ENCODE measurements at places on chromosomes 5 and 9.
A peak's percentile ranks its signal among the peaks of the same experiment; 100 is the strongest.

DNA sequence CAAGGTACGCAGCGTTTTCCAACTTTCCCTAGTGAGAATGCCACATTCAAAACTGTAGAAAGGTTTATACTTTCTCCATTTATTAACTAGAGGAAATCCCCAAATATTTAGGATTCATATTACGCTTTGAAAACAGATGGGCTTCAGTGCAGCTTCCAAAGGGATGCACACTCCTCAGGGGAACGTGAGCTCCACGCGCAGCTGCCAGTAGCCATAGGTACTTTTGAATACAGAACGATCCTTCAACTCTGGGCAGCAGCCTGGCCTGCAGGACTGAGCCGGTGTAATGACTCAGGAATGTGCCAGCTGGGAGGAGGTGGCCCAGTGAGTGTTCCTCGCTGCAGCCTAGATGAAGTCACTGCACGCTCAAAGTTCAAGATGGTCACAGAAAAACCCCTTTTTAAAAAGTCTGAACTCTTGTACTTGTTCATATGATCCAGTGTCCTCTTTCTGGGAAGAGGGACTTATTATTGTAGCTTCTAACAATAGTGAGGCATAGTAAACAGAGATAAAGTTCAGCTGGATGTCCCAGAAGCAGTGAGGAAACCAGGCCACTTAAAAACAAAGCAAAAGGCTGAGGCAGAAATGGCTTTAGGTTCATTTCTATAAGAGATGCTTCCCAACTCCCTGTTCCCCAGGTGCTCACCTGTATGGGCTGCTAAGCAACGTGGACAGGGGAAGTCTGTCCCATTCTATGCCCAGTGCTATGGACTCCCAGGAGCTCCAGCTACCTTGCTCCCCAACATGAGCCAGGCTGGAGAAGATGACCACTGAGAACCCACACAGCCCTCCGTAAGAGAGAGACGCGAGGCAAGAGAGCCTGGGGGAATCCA is 130.0 kb downstream of the LHFPL2 start:
- DNase-seq: peak; percentile 56

DNA sequence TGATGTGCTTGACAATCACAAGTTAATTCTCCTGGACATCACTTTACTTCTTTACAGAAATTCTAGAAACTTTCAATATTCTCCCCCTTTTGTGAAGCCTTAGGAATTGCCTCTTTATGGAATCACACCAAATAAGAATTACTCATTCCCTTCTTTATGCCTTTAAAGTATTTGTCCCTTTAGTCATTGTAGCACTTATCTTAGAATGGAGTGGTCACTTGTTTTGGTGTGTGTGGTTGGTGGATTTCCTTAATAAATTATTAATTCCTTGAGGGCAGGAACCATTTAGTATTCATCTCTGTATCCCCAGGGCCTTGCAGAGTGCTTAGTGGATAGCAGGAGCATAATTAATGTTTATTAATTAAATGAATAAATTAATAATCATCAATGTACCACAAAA is 307.0 kb downstream of the ARRDC3 start:
- DNase-seq: no peak

- DNase-seq: no peak
Measured at GRCh38 chr9:124686918-124687317, 84.2 kb downstream of the NR6A1 start.

GRCh38 chr5:141618804-141619554 is at the start of gene DIAPH1:
Gene DIAPH1 (minus strand): TSS chr5:141619000. CDS start chr5:141618914, 86 bp downstream.
- DNase-seq: peak; percentile 85

GRCh38 chr5:56480078-56480704 is 247.1 kb upstream of the ANKRD55 start:
- DNase-seq: no peak

- peak; percentile 59 for DNase-seq
Measured at GRCh38 chr5:88875341-88876234, 7.4 kb downstream of the MEF2C start.

- DNase-seq: no peak
Measured at GRCh38 chr5:146007989-146008388, 71.6 kb downstream of the SH3RF2 start.

GRCh38 chr9:85001925-85002324 is 332.4 kb downstream of the NTRK2 start:
- DNase-seq: no peak

- no peak for DNase-seq
Measured at GRCh38 chr9:127161081-127161624, 38.7 kb upstream of the ANGPTL2 start.

GRCh38 chr9:95083086-95083768 is 234.3 kb downstream of the FANCC start:
- DNase-seq: no peak

GRCh38 chr9:34746526-34746925 is 36.6 kb upstream of the CCL21 start:
- no peak for DNase-seq

GRCh38 chr5:132386644-132387286 is 17.3 kb downstream of the SLC22A5 start:
- no peak for DNase-seq

GRCh38 chr5:127943061-127943371 is 140.6 kb upstream of the SLC12A2 start:
- no peak for DNase-seq

- no peak for DNase-seq
Measured at GRCh38 chr5:63128018-63128417, 549.4 kb downstream of the LRRC70 start.

- DNase-seq: no peak
Measured at GRCh38 chr5:65479527-65479926, 2.2 kb downstream of the ADAMTS6 start.

- no peak for DNase-seq
Measured at GRCh38 chr9:88590558-88591146, 55.7 kb downstream of the NXNL2 start.

- DNase-seq: no peak
Measured at GRCh38 chr5:2181149-2181548, 298.4 kb upstream of the IRX4 start.

DNA sequence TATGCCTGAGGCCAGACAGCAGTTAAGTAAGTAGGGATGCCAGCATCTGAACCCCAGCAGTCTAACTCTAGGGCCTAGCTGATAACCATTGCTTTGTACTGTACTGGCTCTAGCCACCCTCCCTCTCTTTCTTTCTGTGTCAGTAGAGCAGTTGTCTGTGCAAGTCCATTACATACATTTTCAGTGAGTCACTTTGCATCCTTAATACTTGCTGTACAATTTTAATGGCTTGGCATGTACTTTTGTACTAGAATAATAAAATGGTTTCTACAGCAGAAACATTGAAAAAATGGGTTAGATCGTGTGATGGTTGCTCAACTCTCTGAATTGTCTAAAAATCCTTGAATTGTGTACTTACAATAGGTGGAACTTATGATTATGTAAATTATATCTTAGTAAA is 1.5 kb upstream of the TTC39B start:
- DNase-seq: no peak

DNA sequence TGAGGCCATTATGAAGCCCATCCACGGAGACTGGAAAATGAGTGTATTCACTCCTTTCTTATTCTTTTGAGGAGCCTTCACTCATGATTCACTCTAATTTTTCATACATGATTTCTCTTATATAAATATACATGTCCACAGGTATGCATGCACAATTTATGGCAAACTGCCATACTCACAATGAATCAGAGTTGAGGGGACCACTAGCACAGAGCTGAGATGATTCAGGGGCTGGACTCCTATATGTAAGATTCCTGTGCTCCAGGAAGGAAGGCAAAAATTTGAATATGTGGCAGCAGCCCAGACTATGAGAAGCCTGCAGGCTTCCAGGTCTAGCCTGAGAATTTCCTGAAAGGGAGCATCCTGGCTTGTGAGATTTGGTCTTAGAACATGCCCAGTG is 484.6 kb downstream of the PRELID2 start:
- no peak for DNase-seq
